ENCODE measurements at places on chromosomes 13 and 19.

DNA sequence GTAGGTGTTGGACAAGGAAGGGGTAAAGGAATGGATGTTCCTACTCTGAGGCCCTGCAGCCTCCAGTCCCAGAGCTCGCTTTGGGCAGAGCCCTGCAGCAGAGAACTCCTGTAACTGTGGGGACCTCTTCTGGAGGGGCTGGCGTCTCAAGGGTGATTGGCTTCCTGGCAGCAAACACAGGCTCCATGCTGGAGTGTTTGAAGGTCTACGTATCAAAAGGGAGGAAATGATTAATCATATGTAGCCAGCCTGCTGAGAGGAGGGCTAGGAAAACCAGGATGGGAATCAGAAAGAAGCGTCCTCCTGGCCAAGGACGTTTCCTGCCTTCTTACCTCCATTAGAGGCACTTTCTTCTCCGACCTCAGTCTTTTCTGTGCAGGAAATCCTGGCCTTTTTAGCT is 208.5 kb downstream of the TSHZ3 start:
- no peak for DNase-seq

- no peak for DNase-seq
Observed at GRCh38 chr13:46605076-46605824, 52.3 kb downstream of the LRCH1 start.

- DNase-seq: no peak
Observed at GRCh38 chr19:21910318-21910717, 74.3 kb upstream of the ZNF43 start.

- DNase-seq: no peak
Observed at GRCh38 chr19:5340637-5341447, at the start of gene PTPRS. PTPRS (minus strand) TSS chr19:5340812; CDS start chr19:5286140, 54,672 bp downstream.

GRCh38 chr13:41056194-41056593 is 5.1 kb upstream of the WBP4 start:
- no peak for DNase-seq

DNA sequence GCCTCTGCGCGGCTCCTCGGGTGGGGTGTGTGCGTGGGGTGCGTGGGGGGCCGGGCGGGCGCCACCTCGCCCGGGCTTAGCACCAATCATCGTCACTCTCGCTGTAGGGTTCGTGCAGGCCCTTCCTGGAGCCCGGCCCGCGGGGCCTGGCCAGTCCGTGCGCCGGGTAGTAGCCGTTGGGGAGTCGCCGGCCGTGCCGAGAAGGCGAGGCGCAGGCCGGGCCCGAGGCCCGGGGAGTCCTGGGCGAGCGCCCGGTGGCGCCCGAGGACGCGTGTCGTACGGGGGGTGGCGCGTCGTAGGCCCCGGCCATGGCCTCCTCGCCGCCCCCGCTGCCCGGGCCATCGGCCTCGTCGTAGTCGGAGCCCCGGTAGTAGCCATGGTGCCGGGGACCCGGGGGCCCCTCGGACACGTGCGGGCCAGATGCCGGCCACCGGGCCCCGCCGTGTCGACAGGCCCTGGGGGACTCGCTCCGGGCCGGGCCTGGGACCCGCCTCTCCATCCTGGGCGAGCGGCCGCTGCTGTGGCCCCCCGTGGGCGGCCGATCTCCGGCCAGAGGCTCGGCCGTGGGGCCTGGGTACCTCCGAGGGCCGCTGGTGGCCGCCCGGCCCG is 57.1 kb downstream of the IER2 start:
- no peak for DNase-seq

DNA sequence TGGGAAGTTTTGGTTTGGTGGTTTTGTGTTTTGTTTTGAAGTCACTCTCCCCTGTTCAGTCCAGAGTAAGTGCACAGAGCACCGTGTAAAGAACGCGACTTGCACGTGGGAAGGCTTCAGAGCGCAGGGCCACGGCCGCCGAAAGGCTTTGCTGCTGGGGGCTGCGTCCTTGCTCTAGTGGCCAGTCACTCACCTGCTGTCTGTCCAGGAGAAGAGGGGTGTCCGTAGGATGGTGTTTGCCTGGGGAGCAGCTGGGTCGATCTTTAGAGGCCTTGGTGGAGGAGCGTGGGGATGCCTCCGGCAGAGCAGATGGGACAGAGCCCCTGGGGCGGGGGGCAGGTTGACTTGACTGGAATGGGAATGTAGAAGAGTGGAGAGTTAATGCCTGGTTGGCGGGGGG is 116.6 kb upstream of the MCF2L start:
- no peak for DNase-seq

DNA sequence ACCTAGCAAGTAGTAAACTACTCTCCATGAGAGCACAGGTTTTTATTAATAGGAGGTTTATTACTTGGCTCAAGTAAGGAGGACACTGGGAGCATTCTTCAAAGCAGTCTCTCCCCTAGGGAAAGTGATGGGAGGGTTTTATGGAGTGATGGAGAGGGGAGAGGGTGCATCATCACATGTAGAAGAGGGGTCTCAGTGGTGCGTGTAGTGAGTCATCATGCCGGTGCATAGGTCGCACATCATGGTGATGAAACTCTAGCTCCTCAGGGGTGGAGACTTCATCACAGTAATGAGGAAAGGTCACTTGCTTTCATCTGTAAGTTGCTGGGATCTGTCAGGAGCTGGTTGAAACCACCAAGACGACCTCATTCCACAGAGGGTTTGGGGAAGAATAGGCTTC is 210.8 kb upstream of the UBL3 start:
- no peak for DNase-seq

DNA sequence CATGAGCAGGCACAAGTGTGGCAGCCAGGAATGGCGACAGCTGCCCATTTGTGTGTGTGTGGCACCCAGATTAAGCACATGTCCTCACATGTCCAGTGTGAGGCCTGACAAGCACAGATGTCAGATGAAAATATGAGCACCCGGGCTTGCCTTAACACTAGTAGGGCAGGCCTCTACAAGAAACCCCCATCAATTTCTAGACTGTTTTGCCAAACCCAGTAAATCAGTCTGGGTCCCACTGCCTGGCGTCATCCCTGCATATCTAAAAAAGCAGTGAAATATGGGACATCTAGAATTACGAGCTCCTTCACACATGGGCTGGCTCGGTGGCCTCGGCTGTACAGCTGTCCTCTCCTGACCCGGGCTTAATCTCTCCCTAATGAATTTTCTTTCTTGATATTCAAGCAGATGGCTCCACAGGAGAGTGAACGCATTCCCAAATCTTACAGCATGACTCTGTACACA is 432.7 kb downstream of the FOXO1 start:
- no peak for DNase-seq

DNA sequence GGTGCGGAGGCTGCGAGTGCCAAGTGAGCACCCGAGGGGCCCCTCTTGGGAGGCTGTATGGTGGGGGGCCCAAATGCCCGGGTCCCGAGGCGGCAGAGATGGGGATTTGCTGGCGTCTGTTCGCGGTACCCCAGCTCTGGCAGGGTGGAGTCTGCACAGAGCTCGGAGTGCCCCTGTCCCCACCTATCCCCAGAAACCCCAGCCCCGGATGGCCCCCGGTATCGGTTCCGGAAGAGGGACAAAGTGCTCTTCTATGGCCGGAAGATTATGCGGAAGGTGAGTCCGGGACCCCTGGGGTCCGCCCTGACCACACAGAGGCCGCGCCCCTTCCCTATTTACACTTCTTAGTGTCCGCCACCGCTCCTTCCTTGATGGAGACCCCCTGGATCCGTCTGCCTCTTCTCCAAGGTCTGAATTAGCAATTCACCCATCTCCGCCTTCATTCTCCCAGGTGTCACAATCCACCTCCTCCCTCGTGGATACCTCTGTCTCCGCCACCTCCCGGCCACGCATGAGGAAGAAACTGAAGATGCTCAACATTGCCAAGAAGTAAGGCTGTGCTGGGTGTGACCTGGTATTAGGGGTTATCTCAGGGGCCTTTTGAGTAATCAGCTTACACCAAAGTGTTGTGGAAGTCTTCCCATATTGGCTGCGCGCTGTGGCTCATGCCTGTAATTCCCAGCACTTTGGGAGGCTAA is 630 bp downstream of the PNPLA6 start:
- DNase-seq: no peak

- peak; percentile 67 for DNase-seq
Observed at GRCh38 chr19:4229179-4229931, at the start of gene EBI3. EBI3 (plus strand) TSS chr19:4229523; CDS start chr19:4229551, 28 bp downstream.

DNA sequence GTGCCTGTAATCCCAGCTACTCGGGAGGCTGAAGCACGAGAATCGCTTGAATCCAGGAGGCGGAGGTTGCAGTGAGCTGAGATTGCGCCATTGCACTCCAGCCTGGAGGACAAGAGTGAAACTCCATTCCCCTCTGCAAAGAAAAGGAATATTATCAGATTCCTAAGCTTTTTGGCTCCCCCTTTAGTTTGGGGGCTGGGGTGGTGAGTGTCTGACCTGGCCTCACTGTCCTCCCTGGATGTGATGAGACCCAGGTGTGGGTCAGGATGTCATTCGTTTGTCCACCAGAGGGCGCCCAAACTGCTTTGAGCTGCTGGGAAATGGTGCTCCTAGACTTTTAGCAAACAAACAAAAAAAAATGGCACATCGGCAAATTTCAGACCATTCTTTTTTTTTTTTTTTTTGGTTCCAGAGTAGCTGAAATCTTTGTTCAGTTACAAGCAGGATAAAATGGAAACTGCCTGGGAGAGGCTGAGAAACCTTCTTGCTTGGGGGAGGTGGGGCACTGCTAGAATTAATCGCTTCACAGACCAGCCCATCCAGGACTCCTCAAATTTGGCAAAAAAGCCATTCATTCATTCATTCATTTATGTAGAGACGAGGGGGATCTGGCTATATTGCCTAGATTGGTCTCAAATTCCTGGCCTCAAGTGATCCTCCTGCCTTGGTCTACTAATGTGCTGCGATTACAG is 29.4 kb downstream of the SPC24 start:
- DNase-seq: peak; percentile 82

DNA sequence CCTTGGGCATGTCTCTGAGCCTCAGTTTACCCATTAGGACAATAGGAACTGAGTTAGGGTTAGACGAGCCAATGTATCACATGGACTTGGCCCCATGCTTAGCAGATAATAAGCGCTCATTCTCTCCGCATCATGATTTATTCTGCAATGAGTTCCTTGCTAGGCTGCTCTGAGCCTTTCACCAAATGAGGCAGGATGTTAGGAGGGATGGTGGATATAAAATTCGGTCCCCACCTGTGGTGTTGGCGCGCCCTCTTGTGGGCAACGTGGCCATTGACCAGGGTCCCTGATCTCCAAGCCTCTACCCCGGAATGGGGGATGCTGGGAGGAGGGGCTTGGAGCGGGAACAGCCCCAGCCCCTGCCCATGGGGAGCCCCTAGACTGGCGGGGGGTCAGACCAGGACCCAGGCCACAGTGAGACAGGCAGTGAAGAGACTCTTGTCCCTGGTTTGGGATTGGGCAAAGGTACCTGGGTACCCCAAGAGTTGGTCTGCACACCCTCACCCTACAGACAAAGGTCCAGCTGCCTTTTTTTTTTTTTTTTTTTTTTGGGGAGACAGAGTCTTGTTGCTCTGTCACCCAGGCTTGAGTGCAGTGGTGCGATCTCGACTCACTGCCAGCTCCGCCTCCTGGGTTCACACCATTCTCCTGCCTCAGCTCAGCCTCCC is 43.9 kb downstream of the CERS4 start:
- DNase-seq: peak; percentile 90

DNA sequence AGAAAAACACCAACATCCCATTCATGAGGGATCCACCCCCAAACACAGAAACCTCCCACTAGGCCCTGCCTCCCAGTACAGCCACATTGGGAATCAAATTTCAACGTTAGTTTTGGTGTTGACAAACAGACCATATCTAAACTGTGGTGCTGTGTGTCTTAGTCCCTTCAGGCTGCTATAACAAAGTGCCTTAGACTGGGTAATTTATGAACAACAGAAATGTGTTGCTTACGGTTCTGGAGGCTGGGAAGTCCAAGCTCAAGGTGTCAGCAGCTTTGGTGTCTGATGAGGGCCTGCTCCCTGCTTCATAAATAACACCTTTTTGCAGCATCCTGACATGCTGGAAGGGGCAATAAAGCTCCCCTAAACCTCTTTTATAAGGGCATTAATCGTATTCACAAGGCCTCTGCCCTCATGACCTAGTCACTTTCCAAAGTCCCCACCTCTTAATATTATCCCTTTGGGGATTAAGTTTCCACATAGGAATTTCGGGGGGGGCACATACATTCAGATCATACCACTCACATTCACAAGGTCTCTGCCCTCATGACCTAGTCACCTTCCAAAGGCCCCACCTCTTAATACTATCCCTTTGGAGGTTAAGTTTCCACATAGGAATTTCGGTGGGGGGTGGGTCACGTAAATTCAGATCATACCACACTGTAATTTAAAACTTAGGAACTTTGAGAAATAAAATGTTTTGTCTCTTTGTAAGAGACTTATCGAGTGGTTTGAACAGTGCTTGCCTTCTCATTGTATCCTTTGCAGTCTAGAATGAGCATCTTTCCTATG is 27.5 kb downstream of the ZNF507 start:
- DNase-seq: no peak

- no peak for DNase-seq
Observed at GRCh38 chr19:29105629-29106292, 107.2 kb downstream of the UQCRFS1 start.

DNA sequence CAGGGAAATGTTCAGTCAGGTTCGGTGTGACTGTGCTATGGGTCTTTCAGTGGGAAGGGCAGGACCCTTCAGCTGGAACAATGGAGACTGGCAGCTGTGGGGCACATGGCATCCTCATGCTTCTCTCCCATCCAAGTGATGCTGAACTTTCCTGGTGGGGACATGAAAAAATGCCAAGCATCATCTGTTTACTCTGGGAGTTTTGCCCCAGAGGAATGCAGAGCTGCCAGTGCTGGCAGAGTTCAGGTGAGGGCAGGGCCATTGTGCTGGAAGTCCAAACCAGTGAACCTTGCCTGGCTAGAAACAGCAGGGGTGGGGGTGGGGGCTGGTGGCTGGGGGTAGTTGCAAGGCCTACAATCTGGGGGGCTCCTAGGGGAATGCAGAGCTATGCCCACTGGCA is 1320.6 kb downstream of the PCDH9 start:
- no peak for DNase-seq

DNA sequence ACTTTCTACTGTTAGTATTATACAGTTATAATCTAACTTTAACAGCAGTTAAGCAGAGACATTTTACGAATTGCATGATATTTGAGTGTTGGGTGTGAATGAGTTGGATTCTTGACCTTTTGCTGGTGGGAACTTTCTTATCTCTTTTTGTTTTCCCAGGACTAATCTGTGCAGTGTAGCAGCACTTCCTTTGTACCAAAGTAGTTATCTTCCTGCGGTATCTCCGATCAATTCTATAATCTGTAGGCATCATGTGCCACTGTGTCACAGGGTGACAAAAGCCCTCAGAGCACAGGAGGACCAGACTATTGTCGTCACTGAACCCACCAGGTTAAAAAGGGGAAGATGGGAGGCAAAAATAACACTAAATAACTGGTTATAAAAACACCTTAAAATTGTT is 823.5 kb downstream of the GPC5 start:
- no peak for DNase-seq

DNA sequence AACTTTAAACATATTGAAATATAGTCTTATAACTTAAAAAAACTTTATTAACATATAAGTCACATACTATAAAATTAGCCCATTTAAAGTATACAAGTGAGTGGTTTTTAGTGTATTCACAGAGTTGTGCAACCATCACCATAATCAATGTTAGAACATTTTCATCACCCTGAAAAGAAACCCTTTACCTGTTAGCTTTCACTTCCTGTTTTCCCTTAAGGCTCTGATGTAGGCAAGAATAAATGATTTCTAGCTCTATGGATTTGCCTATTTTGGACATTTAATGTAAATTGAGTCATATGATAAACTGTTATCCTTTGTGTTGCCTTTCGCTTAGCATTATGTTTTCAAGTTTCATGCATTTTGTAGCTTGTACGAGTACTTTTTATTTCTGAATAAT is 15.6 kb downstream of the ZNF568 start:
- DNase-seq: no peak
